SW480 (cell line): ENCODE measurements at places on chromosomes 16 and 17.

DNA sequence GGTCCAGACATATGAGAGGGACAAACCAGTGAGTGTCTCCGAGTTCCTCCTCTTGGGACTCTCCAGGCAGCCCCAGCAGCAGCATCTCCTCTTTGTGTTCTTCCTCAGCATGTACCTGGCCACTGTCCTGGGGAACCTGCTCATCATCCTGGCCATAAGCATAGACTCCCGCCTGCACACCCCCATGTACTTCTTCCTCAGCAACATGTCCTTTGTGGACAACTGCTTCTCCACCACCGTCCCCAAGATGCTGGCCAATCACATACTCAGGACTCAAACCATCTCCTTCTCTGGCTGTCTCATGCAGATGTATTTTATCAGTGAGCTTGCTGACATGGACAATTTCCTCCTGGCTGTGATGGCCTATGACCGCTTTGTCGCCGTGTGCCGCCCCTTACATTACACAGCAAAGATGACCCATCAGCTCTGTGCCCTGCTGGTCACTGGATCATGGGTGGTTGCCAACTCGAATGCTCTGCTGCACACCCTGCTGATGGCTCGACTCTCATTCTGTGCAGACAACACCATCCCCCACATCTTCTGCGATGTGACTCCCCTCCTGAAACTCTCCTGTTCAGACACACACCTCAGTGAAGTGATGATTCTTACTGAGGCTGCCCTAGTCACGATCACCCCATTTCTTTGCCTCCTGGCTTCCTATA is 19.2 kb downstream of the ZNF200 start:
- DNase-seq, result no peak

- no peak for DNase-seq
Measured at GRCh38 chr17:56359518-56359917, 206.2 kb downstream of the ANKFN1 start.

GRCh38 chr17:71316176-71316897 is 804.5 kb upstream of the SOX9 start:
- DNase-seq, result no peak

DNA sequence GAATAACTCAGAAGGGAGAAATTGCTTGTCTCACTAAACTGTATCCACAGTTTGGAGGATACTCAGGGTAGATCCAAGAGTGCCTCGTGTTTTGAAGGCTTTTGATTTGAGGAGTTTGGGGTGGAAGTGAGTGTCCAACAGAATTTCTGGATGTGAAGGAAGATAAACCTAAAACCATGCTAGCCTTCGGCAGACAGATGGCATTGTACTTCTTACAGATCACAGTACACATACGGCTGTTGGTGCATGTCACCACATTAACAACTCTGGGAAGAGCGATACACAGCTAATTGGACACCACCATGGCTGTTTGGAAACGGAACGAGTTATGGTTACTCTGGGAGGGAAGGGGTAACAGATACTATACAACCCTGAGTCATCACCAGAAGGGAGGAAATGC is 420.4 kb downstream of the GRIN2A start:
- DNase-seq, result no peak

- no peak for DNase-seq
Measured at GRCh38 chr17:44501866-44502375, 1.3 kb downstream of the GPATCH8 start.

DNA sequence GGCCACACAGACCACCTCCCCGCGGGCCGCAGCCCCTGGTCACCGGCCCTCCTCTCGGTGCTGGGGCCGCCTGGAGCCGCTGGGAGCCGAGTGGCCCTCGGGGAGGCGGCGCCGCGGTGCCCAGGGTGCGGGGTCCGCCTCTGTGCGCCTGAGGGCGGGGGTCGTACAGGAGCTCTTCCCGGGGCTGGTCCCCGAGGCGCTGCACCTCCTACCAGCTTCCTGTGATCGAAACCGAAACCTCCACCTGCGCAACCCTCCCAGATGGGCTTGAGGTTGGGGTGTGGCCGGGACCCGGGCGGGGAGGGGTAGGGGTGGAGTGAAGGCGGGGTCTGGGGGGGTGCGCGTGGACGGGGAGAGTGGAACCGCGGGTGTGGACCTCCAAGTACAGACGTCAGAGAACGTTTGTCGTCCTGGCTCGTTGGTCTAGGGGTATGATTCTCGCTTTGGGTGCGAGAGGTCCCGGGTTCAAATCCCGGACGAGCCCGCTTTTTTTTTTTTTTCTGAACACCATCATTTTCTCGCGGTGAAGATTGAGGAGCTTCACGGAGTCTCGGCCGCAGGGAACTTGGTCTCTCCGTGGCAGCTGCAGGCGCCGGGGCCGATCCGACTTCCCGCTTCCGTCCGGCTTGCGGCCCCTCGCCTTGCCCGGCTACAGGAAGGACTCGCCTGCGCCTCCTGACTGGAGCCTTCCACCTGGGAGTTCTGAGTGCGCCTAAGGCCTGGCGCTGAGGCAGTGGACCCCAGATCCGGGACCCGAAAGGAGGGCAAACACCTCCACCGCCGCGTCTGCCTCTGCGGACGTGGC is 23.9 kb downstream of the ZNF213 start:
- DNase-seq, result peak; percentile 92

- no peak for DNase-seq
Measured at GRCh38 chr16:29307598-29308507, 98.7 kb downstream of the NPIPB11 start.

GRCh38 chr17:68346448-68346847 is 55.2 kb downstream of the ARSG start:
- DNase-seq, result no peak

DNA sequence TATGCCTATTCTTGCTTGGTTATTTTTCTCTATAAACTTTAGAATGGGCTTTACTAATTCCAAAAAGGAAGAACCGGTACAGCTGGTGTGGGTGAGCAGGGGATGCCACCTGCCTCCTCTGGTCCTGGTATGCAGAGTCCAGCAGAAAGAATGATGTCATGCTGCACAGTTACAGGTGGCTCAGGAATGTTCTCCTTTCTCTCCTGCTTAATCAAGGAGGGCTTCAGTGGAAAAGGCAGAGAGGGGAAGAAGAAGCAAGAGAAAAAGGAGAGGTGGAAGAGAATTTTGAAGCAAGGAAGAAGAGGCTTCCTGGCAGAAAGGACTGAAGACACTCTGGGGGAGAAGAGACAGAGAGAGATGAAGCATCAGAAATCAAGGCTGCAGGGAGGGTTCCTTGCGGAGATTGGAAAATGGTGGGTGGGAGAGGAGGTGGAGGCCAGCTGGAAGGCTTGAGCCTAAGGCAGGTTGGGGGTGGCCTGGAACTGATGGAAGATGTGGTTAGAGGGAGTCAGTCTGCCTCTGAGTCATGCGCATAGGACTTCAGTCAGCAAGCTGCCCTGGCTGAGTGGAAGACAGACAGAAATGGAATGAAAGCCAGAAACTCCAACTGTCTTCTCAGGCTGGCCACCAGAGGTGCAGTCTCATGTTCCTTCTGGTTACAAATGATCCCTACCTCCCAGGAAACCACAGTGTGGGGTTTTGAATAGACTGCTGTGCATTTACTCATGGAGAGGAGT is 64.6 kb upstream of the CRHR1 start:
- DNase-seq, result peak; percentile 82

DNA sequence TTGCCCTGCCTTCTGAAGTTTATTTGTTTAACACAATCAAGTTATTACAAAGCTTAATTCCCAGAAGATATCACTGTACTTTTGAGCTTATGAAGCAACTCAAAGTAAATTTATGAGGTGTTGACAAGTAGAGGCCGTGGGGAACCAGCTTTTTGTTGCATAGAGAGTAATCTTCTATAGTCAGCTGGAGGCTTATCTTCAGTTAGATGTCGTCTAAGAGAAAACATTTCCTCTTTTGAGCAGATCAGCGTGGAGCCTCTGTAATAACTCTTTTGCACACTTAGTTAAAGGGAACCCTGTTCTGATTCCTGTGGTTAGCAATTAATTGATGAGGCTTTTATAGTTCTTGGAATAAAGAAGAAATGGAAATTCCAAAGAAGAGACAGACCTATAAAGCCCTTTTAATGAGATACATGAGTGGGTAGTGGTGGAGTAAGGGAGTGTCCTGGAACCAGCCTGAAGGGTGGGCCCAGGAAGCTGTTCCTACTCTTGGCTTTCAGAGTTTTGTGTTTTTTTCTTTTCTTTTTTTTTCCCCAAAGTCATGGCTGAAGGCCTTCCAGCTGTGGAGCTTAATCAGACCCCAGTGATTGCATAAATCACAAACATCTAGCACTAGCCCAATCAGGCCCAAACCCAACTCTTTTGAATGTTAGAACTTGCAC is 28.9 kb upstream of the MAP3K14 start:
- DNase-seq, result no peak

DNA sequence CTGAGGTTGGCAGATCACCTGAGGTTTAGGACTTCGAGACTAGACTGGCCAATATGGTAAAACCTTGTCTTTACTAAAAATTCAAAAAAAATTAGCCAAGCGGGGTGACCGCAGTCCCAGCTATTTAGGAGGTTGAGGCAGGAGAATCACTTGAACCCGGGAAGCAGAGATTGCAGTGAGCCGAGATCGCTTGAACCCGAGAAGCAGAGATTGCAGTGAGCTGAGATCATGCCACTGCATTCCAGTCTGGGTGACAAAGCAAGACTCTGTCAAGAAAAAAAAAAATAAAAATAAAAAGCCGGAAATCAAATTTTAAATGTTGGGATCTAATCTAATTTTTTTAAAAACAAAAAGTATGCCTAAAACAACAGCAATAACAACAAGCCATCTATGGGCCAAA is 56.3 kb downstream of the ABCC1 start:
- DNase-seq, result no peak

DNA sequence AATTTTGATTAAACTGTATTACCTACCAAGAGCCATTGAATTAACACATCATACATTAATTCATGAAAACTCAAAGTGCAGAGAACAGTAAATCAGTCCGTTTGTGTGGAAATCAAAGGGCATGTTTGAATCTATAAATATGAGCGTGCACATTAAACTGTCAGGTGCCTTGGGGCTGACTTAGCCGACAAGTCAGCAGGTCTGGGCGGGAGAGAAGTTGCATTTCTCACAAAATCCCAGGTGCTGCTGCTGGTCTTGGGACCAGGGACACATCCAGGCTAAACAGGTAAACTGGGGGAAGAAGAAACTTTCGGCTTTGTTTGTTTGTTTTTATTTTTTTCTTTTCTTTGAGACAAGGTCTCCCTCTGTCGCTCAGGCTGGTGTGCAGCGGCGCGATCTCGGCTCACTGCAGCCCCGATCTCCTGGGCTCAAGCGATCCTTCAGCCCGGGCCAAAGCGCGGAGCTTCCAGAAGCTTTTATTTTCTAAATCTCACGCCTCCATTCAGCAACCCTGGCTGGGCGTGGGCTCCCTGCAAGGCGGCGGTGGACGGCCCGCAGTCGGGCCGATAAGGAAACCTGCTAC is 213.9 kb downstream of the MRTFB start:
- DNase-seq, result peak; percentile 68

- DNase-seq, result no peak
Measured at GRCh38 chr16:7709186-7709585, 376.5 kb downstream of the RBFOX1 start.

DNA sequence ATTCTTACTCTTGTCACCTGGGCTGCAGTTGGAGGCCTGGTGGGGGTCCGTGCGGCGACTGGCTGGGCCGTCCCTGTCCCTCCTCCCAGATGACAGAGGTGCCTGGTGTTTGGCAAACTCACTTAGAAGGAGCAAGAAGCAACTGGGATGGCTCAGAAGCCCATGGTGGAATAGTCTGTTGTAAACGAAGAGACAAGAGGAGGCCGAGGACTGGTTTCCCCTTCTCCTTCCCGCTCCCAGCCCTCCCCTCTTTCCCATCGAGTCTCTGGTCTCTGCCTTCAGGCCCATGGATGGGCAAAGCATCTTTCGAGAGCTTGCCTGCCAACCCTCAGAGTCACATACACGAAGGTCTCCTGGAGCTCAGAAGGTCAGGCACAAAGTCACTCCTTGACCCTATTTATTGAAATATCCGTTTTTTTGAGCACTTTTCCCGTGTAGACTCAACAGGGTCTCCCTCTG is 364.4 kb downstream of the SEC14L1 start:
- DNase-seq, result no peak

DNA sequence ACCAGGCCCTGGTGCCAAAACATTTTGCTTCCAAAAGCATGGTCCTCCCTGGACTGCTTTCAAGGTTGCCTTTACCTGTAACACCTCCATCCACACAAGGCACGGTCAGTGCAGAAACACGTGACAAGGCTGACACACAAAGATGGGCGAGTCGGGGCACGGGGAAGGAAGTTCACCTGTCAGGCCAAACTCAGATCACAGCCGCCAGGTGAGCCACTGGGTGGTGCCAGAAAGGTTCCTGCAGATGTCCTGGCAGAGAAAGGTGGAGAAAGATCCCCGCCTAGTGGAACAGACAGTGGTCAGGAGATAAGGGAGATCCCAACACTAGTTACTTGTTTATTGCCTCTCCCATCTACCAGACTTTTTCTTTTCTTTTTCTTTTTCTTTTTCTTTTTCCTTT is 155.3 kb downstream of the AIPL1 start:
- DNase-seq, result peak; percentile 71
